ENCODE measurements at places on chromosomes 13 and 19.

GRCh38 chr13:51370116-51370515, 30.6 kb downstream of the SERPINE3 start:
- DNase-seq = no peak

DNA sequence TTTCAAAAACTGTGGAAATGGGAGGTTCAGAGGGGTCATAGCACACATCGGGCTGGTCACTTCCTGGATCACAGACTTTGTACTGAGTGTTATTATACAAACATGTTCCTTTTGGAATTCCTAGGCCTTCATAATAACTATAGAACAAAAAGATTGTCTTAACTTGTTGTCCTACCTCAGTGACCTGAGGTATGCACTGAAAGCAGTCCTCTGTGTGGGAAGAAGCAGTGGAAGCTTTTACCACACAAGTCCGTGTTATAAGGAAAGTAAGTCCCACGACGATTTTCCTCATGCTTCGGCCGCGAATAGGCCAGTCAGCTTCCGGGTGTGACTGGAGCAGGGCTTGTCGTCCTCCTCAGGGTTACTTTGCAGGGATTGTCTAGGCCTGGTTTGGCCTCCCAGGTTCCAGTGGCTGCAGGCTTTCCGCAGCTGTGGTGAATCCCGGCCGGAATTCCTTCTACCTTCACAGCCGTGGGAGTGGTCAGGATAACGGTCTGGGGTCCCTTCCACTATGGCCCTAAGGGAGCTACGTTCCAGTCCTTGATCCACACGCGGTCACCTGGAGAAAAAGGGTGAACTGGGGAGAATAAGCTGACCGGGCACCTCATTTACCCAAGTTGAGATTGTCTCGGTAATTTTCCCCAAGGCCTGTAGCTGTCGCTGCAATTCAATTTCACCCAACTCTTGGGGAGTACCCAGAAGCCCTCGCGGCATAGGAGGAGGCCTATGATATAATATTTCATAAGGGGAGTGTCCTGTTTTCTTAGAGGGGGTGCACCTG, 16.0 kb downstream of the NAPSA start:
- no peak for DNase-seq

- DNase-seq = no peak
These were observed 76.1 kb downstream of the SIPA1L3 start for GRCh38 chr19:37983153-37983552.

GRCh38 chr19:49057636-49058234, at the start of gene CGB7:
TSS of gene CGB7 (minus strand) at chr19:49057749. CDS start at chr19:49055375, 2,374 bp downstream.
- DNase-seq = peak; percentile 62

DNA sequence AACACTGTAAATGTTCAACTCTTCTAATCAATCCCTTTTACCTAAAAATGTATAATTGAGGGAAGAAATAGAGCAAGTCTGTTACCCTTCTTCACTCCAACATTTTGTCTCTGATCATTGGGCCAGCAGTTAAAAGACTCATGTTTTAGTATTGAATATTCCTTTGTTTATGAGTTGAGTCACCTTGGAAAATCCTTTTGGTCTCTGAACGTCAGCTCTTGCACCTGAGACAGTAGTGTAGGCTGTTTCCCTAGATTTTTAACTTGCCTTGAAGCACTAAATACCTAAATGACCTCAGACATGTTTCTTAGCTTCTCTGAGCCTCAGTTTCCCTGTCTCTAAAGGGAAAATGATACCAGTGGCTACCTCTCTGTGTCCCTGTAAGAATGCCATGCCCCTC, 184.2 kb downstream of the RFC3 start:
- no peak for DNase-seq

- DNase-seq = no peak
These were observed 3.8 kb upstream of the SLC25A42 start for GRCh38 chr19:19059837-19060611.

DNA sequence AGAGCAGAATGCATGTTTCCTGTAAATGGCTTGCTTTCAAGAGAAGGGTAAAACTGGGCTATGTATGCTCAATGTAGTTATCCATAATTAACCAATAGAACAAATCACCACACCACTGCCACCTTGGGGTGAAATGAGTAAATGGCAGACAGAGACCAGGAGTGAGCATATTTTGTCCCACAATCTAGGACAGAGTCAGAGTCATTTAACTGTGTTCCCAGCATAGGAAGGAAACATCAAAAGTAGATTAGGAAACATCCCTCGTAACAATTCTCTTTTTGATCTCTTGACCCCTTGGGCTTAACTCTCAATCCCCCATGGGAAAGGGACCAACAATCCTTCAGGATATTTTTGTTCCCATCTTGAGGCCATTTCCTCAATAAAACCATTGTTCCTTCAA, 224.8 kb downstream of the NHLRC3 start:
- peak; percentile 58 for DNase-seq

DNA sequence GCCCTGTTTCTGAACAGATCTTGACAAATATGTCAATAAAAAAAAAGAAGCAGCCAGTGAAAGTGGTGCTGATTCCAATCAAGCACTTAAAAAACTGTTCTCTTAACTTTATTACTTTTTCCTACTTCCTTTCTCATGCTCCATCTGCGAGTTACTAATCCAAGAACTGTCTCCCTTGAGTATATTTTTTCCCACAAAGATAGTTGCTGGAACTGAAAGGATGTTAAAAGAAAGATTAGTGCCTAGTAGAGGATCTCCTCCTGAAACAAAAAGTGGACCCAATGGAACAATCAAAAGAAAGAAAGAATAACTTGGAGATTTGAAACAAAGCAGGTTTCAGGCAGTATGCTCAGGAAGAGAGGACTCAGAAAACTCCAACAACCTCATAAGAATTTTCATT, 1034.8 kb downstream of the PCDH17 start:
- DNase-seq = no peak

DNA sequence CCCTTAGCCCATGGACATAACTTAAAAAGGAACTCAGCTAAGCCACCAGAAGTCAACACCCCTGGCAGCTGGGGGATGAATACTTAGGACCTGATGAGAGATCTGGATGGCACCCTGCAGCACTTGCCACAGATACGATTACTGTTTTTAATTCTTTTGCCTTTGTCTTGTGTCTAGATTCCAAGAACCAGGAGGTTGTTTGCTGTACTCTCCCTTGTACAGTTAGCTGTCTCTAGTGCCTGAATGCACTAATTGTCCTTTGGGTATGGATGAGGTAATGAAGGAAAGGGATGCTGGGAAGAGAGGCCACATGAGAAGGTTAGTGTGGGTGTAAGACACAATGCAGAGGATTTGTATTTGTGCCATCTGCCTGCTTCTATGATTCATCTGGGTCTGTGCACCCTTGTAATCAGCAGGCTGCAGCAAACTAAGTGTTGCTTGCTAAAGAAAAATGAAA, 385.8 kb downstream of the KCNRG start:
- no peak for DNase-seq

DNA sequence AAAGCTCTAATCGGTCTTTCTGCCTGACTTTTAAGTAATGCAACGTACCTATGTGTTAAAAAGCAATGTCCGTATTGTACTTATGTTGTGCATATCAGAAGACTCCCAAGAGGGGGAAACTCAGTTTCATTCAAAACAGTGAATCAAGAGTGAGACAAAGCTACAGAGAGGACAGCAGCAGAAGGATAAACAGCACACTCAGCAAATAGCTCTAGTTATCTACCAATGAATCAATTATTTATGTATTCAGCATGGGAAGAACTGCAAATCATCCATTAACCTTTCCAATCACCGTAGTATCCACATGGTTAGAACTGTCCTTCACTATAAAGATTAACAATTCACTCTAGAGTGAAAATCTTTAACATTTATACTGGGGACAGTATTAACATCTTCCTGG, 36.7 kb upstream of the SOHLH2 start:
- DNase-seq = no peak

- DNase-seq = peak; percentile 60
These were observed 16.1 kb upstream of the MADCAM1 start for GRCh38 chr19:480016-480855.

- DNase-seq = no peak
These were observed 3.2 kb upstream of the ERVV-1 start for GRCh38 chr19:53010494-53010893.

GRCh38 chr13:102571075-102571474, 25.7 kb upstream of the TPP2 start:
- no peak for DNase-seq

GRCh38 chr19:609004-609346, 19.3 kb downstream of the HCN2 start:
- DNase-seq = no peak

GRCh38 chr19:13865571-13866462, 11.1 kb upstream of the NANOS3 start:
- DNase-seq = no peak

- DNase-seq = no peak
These were observed 2.8 kb downstream of the SWSAP1 start for GRCh38 chr19:11377237-11377636.

DNA sequence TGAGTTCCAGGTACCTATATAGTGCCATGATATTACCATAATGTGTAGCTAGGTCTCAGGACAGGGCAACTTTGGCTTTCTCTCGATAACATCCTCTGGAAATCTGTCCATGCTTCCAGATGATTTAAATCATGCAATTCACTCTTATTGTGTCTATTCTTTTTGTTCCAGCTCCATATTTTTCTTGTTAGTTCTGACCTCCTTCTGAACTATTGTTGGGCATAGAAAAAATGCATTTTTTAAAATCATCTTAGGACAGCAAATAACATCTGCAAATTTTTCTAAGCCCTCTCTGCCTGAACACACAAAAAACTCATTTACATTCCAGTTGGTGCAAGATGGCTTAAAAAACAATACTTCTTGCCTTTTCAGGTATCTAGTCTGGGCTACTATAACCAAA, 1561.0 kb upstream of the MIR17HG start:
- DNase-seq = no peak

DNA sequence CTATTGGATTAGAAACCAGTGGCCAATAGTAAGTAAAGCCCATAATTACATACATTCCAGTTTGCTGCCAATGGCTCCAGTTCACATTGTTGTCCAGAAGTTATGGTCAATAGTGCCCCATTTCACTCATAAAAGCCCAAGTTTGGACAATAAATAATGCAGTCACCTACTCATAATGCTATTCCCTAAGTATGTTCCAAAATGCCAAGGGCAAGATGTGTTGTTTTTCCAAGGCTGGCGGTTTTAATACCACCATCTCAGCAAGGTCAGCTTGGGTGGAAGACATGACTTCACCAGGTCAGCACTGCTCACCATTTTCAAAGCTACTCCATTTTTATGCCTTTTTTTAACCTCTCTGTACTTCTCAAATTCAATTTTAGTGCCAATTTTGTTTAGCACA, 32.7 kb downstream of the KCTD12 start:
- DNase-seq = no peak

- no peak for DNase-seq
These were observed 14.7 kb downstream of the ATP11A start for GRCh38 chr13:112704308-112705145.

GRCh38 chr19:58346961-58347929, 6.0 kb downstream of the A1BG start:
- peak; percentile 63 for DNase-seq

GRCh38 chr13:49536144-49536873, 40.6 kb downstream of the PHF11 start:
- no peak for DNase-seq

DNA sequence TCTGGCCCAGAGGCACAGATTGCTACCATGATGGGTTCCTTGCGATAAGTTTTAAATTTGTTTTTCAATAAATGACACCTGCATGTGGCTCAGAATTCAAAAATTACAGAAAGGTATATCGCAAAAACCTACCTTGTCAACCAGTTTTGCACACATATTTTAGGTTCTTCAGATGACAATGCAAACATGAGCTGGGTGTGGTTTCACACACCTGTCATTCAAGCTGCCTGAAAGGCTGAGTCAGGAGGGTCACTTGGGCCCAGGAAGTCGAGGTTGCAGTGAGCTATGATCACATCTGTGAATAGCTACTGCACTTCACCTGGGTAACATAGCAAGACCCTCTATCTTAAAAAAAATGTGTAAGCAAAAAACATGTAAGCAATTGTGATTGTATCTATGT, 56.1 kb downstream of the DNM2 start:
- no peak for DNase-seq

- no peak for DNase-seq
These were observed 30.7 kb downstream of the ZNF793 start for GRCh38 chr19:37537391-37537947.

DNA sequence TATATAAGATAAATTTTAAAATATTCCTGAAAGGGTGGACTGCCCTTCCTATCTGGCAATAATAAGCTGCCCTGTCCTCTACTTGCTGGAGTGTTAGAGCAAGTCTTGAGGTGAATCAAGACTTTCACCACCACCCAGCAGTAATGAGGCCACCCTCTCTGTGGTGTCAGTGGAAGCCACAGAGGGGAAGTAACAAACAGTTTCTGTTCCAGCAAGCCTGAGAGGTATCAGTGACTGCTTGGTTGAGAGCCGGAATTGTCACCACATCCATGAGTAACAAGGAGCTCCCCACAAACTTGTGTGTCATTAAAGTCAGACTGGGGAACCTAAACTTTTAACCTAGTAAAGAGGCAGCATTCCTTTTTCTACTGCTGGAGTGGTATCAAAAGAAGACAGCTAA, 532.7 kb upstream of the SPRY2 start:
- no peak for DNase-seq

DNA sequence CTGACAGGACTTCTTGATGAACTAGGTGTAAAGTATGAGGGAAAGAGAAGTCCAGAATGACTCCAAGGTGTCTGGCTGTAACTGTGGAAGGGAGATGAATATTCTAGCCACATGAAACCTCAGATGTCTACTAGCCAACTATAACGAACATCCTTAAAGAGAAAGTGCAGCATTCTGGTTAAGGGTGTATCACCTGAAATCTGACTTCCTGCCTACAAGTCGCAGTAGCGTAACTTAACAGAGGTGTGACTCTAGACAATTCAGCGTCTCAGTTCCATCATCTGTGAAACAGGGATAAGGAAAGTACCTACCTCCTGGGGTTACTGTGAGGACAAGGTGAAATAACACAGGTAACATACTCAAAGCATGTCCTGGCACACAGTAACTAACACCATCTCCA, 145.7 kb upstream of the FBXL3 start:
- no peak for DNase-seq

DNA sequence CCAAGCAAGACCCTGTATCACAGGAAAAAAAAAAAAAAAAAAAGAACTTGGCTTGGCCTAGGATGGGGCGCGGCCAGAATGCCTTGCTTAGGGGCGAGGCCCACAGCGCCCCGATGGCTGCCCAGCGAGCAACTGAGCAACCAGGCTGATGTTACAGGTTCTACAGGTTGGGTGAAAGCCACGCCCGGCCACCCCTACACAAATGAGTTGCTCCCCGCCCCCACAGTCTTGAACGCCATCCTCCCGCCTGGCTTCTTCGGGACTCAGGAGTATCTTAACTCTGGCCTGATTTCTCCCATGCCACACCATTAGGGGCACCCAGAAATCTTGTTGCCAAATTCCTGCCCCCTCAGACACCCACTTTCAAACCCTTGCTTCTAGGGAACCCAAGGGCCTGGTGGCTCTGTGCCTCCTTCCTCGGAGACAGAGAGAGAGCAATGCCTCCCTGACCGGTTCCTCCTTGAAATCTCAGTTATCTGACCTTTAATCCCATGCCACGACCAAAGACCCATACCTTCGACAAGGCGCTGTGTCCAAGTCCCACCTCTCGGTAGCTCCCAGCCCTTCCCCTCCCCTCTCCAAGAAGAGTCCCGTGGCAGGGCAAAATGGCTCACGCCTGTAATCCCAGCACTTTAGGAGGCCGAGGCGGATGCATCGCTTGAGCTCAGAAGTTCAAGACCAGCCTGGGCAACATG, 1.1 kb upstream of the CBLC start:
- no peak for DNase-seq

GRCh38 chr13:31587698-31588266, 151.5 kb upstream of the RXFP2 start:
- DNase-seq = no peak

Data from stimulated activated CD4-positive, alpha-beta T cell treated with anti-CD3 and anti-CD28 coated beads, Interleukin-2, amount 100 ng/mL, for 24 hours (primary cell).